ENCODE measurements at places on chromosomes 7 and 10.

DNA sequence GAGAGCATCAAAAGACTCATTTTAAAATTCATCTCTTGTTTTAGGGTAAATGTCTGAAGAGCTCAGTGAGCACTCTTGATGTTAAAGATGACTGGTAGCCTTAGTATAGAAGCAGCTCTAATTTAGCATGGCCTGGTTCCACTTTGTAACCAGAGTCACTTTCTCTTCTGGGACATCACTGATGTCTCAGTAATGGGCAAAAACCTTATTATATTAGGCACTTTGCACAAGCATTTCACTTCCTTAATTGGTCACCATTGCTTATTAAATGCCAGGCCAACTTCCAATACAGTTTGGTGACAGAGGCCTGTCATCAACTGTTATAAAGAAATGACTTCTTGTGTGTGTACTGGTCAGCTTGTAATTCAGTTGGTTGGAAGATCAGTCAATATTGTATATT lies 53.0 kb downstream of the STEAP1B start:
- no peak for DNase-seq

DNA sequence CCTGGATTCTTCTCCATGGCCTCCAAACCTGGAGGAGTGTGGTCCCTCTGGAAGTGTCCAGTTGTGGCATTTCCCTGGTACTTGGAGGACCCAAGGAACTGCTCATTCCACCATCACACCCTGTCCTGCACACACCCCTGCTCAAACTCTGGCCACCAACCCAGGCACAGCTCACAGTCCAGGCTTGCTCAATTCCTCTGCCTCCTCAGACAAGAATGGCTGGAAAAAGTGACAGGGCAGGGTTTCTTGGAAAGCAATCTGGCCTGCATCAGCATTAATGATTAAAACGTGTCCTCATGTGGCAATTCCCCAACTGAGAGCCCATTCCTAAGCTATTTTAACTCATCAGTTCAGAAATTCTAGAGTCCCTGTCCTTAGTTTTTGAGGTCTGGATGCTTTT lies 17.2 kb upstream of the TPST1 start:
- DNase-seq: no peak

DNA sequence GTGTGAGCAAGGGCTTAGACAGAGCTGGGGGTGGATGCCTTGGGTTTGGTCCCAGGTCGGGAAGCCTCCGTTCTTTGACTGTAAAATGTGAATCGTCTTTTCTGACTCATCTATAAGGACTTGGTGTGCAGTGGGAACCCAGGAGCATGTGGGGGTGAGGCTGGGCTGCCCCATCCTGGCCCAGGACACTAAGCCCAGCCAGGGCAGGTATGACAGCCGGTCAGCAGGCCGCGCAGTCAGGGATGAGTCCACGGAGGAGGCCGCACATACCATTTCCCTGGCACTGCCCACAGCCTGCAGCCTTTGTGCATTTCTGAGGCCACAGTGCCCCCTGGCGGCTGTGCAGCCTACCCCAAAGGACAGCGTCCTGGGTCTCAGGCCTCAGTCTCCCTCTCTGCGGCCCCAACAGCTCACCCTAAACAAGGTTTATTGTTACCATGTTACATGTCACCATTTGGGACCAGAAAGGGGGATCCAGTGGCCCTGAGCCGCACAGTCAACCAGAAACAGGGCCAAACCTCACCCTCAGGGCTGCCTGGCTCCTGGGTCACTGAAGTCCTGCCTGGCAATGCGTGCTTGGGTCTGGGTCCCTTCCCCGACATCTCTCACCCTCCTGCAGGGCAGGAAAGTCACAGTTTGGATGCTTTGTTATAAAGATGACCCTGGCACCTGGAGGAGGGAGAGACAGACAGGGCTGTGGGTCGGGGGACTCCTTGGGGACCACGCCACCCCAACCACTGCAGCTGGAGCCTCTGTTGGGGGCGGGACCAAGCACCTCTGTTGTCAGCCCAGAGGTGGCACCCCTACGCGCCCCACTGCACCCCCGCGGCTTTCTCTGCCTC lies 14.4 kb upstream of the SH2B2 start:
- DNase-seq: no peak

DNA sequence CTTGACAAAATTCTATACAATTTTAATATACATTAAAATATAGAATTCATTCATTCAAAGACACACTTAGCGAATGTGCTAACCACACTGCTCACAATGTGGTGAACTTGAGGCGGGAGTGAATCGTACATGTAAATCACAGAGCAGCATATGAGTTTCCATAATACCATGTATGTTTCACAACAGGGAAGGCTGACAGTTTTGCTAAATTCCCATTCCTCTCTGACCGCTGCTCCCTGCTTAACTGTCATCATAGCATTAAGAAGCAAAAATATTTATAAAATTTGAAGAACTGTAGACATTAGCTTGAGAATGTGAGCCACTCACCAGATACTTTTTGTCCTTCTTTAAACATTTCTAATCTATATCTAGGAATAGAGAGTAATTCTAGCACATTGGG lies 763.3 kb downstream of the MAGI2 start:
- no peak for DNase-seq

DNA sequence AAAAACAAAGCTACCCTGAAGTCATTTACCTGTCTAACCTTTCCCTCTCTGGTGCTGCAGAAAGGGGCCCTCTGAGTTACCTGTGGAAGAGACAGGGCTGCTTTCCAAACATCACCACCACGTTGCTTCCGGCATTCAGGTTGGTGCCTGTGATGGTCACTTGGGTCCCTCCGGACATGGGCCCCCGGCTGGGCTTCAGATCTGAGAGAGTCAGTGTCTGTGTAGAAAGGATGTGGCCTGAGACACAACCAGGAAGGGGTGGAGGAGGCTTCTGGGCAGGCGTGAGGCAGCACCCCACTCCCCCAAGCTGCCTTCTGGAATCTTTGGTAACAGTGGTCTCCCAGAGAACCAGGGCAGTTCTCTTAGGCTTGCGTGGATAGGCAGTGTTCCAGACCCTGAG lies 388.9 kb downstream of the PLXNA4 start:
- DNase-seq: no peak

DNA sequence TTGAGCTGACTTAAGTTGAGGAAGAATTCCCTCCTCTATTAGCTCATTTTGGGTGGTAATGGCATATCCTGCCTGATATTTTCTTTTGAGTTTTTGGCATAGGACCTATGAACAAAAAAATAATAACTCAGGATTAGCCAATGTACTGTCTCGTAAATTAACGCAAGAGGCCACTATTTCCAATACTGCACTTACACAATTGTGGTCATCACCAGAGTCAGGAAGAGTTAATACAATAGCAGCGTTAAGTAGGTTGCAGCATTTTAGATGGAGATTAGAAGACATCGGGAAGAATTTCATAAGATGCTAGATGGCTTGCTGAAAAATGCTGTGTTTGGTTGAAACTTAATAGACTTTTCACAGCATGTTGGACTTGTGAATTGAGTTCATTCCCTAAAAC lies 36.4 kb downstream of the ANTXRL start:
- no peak for DNase-seq

GRCh38 chr7:33916357-33917081 lies 11.2 kb downstream of the BMPER start:
- DNase-seq: no peak

DNA sequence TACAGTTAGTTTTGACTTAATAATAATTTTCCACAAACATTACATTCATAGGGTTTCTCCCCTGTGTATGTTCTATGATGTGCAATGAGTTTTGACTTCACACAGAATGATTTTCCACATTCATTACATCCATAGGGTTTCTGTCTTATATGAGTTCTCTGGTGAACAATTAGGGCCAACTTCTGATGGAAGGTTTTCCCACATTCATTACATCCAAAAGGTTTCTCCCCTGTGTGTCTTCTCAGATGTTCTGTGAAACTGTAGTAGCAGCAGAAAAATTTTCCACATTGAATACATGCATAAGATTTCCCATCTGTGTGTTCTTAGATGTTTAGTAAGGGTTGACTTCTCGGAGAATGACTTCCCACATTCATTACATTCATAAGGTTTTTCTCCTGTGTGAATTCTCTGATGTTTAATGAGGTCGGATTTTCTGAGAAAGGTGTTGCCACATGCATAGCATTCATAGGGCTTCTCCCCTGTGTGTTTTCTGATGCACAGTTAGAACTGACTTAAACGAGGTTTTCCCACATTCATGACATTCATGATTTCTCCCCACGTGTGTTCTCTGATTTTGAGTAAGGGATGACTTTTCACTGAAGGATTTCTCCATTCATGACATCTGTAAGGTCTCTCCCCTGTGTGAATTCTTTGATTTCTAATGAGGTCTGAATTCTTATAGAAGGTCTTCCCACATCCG lies 118.5 kb downstream of the ZNF33B start:
- no peak for DNase-seq

- DNase-seq: no peak
These were observed 175.5 kb upstream of the KLF6 start for GRCh38 chr10:3960496-3960895.

DNA sequence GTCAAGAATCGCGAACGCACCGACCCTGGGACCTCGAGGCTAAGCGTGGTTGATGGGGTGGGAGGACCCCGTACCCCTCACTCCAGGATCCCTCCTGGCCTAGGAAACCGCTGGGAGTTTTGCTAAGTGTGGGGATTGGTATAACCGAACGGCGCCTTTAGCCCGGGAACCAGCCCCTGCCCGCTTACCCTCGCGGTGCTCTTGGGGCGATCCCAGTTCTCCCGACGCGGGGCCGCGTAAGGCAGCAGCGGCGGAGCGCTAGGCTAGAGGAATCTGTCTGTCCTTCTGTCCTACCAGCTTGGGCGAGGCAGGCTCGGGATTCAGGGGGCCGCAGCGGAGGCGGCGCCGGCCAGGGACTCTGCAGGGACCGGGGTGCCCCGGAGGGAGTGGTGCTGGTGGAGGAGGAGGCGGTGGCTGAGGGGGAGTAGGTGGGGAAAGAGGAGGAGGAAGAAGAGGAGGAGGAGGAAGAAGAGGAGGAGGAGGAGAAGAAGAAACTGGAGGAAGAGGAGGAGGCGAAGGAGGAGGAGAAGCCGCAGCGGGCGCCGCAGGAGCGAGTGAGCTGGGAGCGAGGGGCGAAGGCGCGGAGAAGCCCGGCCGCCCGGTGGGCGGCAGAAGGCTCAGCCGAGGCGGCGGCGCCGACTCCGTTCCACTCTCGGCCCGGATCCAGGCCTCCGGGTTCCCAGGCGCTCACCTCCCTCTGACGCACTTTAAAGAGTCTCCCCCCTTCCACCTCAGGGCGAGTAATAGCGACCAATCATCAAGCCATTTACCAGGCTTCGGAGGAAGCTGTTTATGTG lies 439 bp upstream of the EMX2 start:
- DNase-seq: no peak

DNA sequence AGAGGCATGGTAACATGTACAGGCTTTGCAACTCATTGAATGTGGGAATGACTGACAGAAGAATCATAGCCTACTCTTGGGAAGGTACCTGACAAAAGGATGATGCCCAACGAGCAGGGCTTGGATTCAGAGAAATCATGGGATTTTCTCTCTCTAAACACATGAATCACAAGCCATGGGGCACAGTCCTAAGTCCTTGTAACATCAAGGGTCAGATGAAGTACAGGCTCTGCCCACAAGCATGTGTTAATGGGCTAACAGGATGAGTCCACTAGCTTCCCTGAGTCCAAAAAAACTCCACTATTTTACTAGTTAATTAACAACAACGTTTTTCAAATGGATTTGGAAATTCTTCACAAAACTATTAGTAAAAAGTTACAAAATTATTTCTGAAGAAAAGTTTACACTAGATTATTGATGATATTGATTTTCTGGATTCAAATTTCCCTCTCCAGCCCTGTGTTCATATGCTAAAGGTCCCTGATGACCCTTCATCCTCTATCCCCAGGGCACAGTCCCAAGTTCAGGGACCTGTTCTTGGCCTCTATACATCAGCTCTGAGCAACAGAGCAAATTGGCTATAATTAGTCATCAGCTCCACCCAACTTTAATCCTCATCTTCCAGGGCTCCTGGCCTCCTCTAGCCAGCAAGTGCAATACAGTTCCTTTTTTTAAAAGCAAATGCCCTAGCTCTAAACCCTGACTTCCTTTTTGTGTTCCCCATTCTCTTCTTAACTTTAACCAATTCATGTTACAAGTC lies 99.8 kb downstream of the GSAP start:
- DNase-seq: no peak

DNA sequence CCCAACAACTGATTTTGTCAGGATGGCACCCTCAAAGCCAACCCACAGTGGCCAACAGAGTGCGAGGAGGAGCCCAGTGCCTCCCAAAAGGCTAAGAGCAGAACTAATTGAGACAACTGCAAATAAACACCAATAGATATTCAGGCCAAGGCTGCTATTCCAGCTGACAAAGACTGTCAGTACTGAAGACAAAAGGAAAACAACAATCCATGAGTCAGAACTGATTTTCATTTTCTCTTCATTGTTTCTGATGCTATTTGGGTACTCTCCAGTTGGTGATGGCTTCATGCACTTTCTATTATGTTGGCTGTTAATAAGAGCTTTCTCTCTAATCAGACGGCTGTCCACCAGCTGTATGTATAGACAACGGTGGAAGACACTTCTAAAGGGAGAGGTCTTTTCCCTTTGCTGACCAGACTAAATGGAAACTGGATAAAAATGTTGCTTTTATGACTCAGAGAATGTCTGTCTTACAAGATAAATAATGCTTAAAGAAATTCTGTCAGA lies 515.9 kb downstream of the PARD3 start:
- DNase-seq: no peak

DNA sequence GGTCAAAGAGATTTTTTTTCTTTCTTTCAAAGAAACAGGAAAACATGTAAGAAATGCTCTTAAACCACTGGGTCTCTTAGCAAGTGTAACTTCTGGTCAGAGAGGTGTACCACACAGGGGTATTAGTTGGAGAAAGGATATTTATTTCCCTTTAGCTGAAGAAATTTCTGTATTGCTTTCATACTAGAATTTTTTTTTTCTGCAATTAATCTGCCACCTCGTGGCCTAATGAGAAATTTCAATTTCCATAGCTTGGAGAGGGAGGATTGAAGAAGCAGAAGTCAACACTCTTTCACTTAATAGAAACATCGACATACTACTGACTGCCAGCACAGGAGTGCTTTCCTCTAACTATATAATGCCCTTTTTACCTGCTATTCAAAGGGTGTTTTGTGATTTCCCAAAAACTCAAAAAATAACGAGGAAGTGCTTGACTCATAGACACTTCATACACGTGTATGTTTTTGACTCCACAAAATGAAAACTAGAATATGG lies 177.6 kb upstream of the NAMPT start:
- DNase-seq: no peak

Measured in vagina (tissue), 2 donors.